ENCODE measurements at places on chromosomes 11 and 22. TPM values are rescaled to one million over a fixed set of nuclear protein-coding genes. Genes with fewer than 3 reads are reported as not detected.

The ZNF280B gene
- total RNA-seq = 2.5 TPM

DNA sequence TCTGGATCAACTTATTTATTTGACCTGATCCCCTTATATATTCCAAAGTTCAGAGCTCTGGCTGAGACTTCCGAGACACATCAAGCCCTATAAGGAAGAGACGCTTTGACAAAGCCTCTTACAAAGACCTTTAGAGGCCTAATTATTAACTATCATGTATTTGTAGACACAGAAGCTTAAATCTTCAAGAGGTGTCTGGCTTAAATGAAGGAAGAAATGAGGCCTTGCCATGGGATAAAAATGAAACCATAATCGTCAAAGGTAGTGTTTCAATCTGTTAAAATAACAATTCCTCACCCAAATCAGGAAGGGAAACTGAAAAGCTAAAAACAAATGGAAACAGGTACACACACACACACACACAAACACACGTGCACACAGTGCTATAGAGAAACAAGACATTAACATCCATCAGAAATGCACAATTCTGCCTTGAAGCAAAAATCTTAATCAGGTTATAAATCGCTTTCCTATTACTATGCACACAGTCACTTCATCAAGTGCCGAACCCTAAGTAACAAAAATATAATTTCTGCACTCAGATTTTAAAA lies 50.2 kb downstream of the PITPNB start:
- no peak overlapping the region for H3K4me3 ChIP-seq
- DNase-seq = no peak
- no peaks in the 10 kb centered on the region for H3K27me3 ChIP-seq

DNA sequence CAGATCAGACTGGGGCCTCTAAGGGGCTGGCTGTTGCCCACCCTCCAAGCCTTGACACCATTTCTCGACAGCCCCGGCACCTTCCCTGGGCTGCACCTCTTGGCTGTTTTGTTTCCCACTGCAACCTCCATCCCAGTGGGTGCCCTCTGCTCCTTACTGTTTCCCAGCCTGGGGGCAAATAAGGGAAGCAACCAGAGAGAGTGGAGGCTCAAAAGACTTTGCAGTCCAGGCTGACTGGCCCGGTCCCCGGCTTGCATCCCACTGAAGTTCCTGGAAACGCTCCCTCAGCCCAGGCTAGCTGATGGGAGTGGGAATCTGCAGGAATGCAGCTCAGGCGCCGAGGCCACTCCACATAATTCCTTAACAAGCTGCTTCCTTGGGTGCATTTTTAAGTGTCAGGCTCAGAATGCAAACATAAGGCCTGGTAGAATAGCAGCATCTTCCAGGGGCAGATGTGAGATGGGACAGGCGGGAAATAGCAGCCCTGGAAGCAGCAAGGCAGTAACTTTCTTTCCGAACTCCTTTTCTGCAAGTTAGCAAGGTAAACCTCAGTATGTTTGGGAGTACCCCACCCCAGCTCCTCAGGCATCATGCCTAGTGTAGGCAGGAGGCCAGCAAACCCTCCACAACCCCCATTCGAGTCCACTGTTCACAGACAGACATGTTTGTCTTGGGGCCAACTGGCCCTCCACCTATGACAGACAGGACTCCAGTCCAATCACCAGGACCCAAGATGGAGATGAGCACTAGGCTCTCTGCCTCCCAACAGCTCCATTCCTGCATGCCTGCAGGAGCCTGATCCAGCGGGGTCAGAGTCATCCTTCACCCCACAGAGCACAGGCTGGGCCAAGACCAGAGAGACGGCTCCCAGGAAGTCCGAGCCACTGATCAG lies 39.3 kb downstream of the RPL27A start:
- H3K27me3 ChIP-seq = peaks cover 2% of the 10 kb centered on the region
- H3K36me3 ChIP-seq = no peaks in the 10 kb centered on the region
- no peak for DNase-seq
- H3K4me1 ChIP-seq = peaks cover 6% of the 10 kb centered on the region
- no peak overlapping the region for H3K27ac ChIP-seq
- H3K4me3 ChIP-seq = no peak overlapping the region

The PTGDR2 gene
- 0.11 TPM for total RNA-seq

- H3K4me1 ChIP-seq = peaks cover 27% of the 10 kb centered on the region
- peak; percentile 17 for DNase-seq
- H3K36me3 ChIP-seq = no peaks in the 10 kb centered on the region
These were observed 25.2 kb upstream of the MTCH2 start for GRCh38 chr11:47667555-47667954.

The HEPHL1 gene
- not detected for total RNA-seq

The HIC2 gene
- total RNA-seq = 4.1 TPM

DNA sequence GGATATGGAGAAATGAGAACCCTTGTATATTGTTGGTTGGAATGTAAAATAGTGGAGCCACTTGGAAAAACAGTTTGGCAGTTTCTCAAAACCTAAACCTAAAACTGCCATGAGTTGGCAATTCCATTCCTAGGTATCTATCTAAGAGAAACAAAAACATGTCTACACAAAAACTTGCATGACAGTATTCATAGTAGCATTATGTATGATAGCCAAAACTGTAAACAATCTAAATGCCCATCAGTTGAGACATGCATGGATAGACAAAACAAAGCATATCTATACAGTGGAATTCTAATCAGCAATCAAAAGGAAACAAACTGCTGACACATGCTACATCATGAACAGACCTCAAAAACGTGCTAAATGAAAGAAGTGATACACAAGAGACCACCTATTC lies 34.9 kb downstream of the TRAF6 start:
- H3K27ac ChIP-seq = no peak overlapping the region
- no peaks in the 10 kb centered on the region for H3K27me3 ChIP-seq
- DNase-seq = no peak
- no peaks in the 10 kb centered on the region for H3K36me3 ChIP-seq
- H3K4me1 ChIP-seq = peaks cover 2% of the 10 kb centered on the region
- H3K4me3 ChIP-seq = no peak overlapping the region

DNA sequence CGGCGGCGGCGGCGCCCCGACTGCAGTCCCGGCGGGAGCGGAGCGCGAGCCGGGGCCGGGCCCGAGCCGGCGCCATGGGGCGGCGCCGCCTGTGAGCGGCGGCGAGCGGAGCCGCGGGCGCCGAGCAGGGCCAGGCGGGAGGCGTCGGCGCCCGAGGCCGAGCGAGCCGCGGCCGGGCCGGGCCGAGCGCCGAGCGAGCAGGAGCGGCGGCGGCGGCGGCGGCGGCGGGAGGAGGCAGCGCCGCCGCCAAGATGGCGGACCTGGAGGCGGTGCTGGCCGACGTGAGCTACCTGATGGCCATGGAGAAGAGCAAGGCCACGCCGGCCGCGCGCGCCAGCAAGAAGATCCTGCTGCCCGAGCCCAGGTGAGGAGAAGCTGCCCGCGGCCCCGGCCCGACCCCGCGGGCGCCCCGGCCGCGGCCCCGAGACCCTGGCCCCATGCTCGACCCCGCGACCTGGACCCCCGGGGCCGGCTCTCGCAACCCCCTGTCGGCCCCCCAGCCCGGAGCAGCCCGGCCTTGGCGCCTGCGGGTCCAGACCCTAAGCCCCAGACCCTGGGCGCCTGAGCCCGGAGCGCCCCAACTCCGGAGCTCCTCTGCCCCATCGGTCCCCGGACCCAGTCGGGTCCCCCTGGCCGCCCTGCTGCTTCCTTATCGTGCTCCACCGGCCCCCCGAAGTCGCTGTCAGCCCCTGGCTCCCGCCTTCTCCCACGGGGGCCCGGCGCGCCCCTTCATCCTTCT lies at the start of gene GRK2:
TSS of gene GRK2 (plus strand) at position 25 of the 739 bp plus-strand sequence. CDS start at position 252, 227 bp downstream.
- H3K4me1 ChIP-seq = peaks cover 81% of the 10 kb centered on the region
- H3K4me3 ChIP-seq = peak within 1 kb of the TSS; percentile 98
- H3K27ac ChIP-seq = peak within 1 kb of the TSS; percentile 99

The RIBC2 gene
- 6.3 TPM for total RNA-seq

The PATE2 gene
- 0.16 TPM for total RNA-seq

- H3K27ac ChIP-seq = no peak overlapping the region
- H3K4me3 ChIP-seq = no peak overlapping the region
- no peak for DNase-seq
- peaks cover 9% of the 10 kb centered on the region for H3K36me3 ChIP-seq
- H3K4me1 ChIP-seq = peaks cover 3% of the 10 kb centered on the region
These were observed 20.1 kb downstream of the ADA2 start for GRCh38 chr22:17199003-17199731.

The MYOD1 gene
- total RNA-seq = not detected

- H3K27me3 ChIP-seq = peaks cover 2% of the 10 kb centered on the region
- no peak for DNase-seq
- H3K27ac ChIP-seq = no peak overlapping the region
- no peaks in the 10 kb centered on the region for H3K36me3 ChIP-seq
- no peak overlapping the region for H3K4me3 ChIP-seq
These were observed 503.7 kb downstream of the NTM start for GRCh38 chr11:131874070-131874469.

DNA sequence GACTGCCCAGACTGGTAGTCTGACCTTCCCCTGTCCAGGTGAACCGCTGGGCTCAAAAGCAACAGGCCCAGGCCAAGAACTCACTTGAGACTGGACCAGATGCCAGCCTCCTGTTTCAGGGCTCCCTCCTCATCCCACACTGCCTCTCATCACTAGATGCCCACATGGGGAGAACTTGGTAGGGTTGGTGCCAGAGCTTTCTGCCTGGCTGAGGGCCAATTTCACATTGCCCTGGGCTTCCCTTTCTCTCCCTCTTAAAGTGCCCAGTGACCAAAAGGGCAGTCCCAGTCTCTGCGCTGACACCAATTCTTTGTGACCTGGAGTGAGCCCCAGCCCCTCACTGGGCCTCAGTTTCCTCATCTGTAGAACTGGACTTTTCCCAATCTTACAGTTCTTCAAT lies 41.7 kb downstream of the C11orf58 start:
- H3K4me1 ChIP-seq = no peaks in the 10 kb centered on the region
- DNase-seq = no peak
- H3K4me3 ChIP-seq = no peak overlapping the region
- no peak overlapping the region for H3K27ac ChIP-seq
- H3K36me3 ChIP-seq = no peaks in the 10 kb centered on the region
- H3K27me3 ChIP-seq = no peaks in the 10 kb centered on the region

DNA sequence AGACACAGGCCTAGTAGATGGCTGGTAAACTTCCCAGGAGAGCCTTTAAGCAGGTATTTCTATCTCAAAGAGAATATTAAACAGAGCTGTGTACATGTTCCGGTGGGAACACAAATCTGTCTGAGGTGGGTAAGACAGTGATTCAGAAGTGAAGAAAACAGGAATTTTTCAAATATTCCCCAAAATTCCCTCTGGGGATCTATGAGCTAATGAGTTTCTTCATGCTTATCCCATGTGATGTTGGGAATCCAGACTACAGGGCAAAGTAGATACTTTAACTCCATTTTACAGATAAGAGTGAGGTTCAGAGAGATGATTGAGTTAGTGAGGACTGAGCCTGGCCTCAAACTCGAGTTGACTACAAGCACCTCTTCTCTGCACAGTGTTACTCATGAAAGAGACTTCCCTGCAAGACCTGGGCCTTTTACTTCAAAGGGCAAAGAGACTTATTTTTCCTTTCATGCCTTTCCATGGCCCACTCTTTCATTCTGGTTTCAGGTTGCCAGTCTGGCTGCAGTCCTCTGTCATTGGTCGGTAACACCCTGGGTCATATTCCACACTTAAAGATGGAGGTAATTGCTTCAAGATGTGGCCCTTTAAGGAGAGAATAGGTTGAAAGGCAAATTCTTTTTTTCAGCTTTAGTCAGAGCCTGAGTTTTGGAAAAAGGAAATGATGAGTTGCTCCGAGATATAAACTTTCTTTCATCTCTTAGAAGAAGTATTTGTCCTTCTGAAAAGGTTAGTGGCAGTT lies 70.1 kb downstream of the CYB5R2 start:
- no peak for DNase-seq
- no peaks in the 10 kb centered on the region for H3K4me1 ChIP-seq
- H3K4me3 ChIP-seq = no peak overlapping the region

DNA sequence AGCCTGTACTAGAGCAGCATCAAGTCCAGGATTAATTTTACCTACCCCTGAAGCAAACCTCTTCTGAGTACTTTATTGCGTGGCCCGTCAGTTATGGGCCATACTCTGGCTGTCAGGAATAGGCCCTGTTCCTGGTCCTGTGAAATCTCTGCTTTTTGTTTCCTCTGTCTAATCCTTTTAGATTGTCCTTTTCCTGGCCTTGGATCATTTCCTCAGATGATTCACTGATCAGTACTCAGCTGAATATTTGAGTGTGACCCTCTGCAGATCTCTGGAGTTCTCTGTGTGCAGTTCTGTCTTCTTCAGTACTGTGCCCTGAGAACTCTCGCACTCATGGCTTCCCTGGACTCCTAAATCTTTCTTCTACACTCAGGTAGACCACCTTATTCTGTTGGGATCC lies 123.5 kb downstream of the UVRAG start:
- H3K36me3 ChIP-seq = peaks cover 5% of the 10 kb centered on the region
- H3K4me3 ChIP-seq = no peak overlapping the region
- no peaks in the 10 kb centered on the region for H3K27me3 ChIP-seq
- DNase-seq = no peak
- no peak overlapping the region for H3K27ac ChIP-seq

DNA sequence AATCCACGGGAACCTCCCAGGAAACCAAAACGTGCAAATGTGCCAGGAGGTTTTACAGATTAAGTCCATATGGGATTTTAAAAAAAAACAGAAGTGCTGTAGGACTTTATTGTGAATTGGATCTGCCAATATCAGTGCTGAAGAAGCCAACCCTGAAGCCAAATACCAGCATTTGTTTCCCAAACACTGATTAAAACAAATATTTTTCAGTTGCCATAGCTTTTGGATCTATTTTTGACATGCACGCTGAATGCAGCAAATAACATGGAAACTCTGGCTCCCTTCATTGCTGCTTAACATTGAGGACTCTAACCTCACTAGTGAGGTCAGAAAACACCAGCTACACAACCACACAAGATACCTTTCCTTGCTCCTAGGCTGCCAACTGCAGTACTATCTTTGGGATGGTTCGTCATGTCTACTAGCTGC lies 28.4 kb upstream of the SIK2 start:
- no peak overlapping the region for H3K27ac ChIP-seq
- peaks cover 3% of the 10 kb centered on the region for H3K27me3 ChIP-seq
- no peak overlapping the region for H3K4me3 ChIP-seq
- DNase-seq = no peak
- no peaks in the 10 kb centered on the region for H3K36me3 ChIP-seq

The OTOG gene
- total RNA-seq = not detected

The APOL1 gene
- 37.2 TPM for total RNA-seq

- DNase-seq = no peak
- peaks cover under 1% of the 10 kb centered on the region for H3K27me3 ChIP-seq
- H3K4me1 ChIP-seq = no peaks in the 10 kb centered on the region
- no peak overlapping the region for H3K4me3 ChIP-seq
- H3K27ac ChIP-seq = no peak overlapping the region
These were observed 303.6 kb downstream of the SOX6 start for GRCh38 chr11:16052750-16053149.

- H3K4me1 ChIP-seq = no peaks in the 10 kb centered on the region
- H3K27me3 ChIP-seq = no peaks in the 10 kb centered on the region
- H3K4me3 ChIP-seq = no peak overlapping the region
- H3K27ac ChIP-seq = no peak overlapping the region
- H3K36me3 ChIP-seq = no peaks in the 10 kb centered on the region
These were observed 320.5 kb downstream of the AASDHPPT start for GRCh38 chr11:106397787-106398501.

- no peak overlapping the region for H3K4me3 ChIP-seq
- peaks cover 2% of the 10 kb centered on the region for H3K36me3 ChIP-seq
- peaks cover 4% of the 10 kb centered on the region for H3K4me1 ChIP-seq
- DNase-seq = no peak
- H3K27ac ChIP-seq = no peak overlapping the region
These were observed 73.1 kb downstream of the ELP4 start for GRCh38 chr11:31582697-31583096.

GRCh38 chr11:79503028-79503427 lies 62.2 kb upstream of the TENM4 start:
- H3K27ac ChIP-seq = no peak overlapping the region
- DNase-seq = no peak
- H3K4me1 ChIP-seq = no peaks in the 10 kb centered on the region
- H3K36me3 ChIP-seq = no peaks in the 10 kb centered on the region
- H3K4me3 ChIP-seq = no peak overlapping the region

Measured in activated CD4-positive, alpha-beta T cell treated with anti-CD3 and anti-CD28 coated beads for 36 hours (primary cell).